ENCODE measurements at places on chromosomes 6 and 20.

- no peak for DNase-seq
These were observed 14.9 kb upstream of the CCN5 start for GRCh38 chr20:44700306-44700705.

DNA sequence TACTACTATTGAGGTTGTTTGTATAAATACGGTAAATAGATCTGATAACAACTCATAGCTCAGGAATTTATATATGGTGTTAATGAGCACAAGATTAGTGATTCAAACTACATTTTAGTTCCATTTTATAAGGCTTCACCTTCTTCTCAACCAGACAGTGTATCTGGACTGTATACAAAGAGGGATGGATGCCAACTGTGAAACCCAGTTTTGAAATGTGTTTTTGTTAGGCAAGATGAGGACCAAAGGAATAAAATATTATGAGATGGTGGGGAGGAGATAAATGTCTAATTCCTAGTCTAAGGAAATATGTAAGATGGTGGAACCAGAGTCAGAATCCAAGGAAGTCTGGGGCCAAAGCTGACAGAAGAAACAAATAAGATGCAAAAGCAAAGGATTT lies 329.0 kb downstream of the GRIK2 start:
- no peak for DNase-seq

DNA sequence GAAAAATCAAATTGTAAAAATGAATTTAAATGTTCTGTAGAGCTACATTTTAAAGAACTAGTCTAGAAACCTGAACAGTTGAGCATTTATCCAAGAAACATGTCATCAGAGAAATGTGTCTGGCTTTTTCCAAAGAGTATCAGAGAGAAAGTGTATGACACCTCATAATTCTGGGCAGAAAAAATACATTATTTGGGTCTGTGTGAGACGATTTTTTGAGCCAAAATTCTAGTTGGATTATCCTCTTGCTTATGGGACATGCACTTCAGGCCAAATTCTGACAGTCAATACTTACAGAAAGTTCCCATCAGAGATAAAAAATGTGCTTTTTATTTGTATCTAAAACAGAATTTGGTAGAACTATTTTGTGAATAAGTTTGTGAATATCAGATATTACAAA lies 1242.7 kb downstream of the EPHA7 start:
- no peak for DNase-seq

DNA sequence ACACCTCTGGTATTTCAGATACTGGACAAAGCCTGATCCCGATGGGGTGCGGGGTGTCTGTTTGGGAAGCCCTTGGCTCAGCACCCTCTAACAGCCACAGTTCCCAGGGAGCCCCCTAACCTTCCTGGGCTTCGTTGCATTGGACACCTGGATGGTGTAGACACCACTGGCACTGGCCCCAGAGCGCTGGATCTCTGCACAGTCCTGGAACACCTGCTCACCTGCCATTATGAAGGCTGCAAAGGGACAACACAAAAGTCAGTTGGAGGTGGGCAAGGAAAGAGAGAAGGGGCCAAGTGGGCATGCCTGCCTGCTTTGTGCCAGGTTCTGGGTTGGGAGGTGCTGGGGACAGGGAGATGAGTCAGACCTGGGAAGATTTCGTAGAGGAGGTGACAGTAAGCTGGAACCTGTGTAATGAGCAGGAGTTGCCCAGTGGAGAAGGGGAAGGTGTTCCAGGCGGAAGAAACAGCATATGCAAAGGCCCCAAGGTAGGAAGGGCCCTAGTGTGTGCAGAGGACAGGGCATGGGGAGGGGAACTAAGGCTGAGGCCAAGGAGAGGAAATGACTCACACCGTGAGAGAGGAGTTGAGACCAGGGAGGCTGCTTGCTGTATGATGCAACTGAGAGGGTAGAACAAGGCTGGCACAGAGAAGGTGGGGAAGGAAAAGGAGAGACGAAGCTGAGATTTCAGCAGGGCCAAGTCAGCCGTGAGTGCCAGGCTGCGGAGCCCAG lies 34.9 kb downstream of the ANGPT4 start:
- peak; percentile 6 for DNase-seq

- no peak for DNase-seq
These were observed 47.1 kb upstream of the MCM9 start for GRCh38 chr6:118981884-118982574.
